ENCODE measurements at places on chromosomes 2 and 18. TPM values are rescaled to one million over a fixed set of nuclear protein-coding genes. Genes with fewer than 3 reads are reported as not detected.
A peak's percentile ranks its signal among the peaks of the same experiment; 100 is the strongest.

Gene KCNK3
- 9.6 TPM for total RNA-seq

- no peak for DNase-seq
Measured at GRCh38 chr18:37252854-37253393, 312.7 kb downstream of the CELF4 start.

DNA sequence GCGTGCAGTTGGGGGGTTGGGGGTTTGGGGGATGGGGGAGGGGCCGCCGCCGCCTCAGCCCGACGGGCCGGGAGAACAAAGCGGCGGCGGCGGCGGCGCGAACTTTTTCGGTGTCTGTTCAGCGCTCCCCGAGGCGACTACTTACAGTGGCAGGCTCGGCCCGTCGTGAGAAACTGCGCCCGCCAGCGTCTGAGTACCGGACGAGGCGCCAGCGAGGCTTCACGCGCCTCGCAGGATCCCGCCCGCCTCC, 172 bp downstream of the PRKD3 start:
- DNase-seq, result peak; percentile 32

- DNase-seq, result no peak
Measured at GRCh38 chr2:97646977-97647376, 1.1 kb downstream of the COX5B start.

DNA sequence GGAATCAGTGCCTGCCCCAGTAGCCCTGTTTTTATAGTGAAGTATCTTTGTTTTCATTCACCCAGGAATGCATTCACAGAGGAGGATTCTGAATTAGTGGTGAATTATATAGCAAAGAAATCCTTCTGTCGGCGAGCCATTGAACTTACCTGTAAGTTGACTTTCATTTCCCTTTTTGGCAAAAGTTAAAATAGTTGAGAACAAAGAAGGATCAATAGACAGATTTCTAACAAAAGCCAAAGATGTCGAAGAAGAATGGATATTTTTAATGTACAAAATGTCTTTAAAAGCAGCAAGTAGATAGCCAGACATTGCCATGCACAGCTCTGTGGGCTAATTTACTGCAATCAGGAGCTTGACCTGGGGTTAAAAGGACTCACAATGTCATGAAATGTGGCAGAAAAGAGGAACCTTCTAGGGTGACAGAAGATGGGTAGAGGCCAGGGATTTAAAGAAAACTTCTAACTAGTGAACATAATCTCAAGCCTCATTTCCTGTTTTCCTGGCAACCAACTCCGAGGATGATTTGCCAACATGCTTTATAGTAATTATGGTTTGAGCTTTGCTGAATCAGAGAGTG, 53.8 kb upstream of the TMEM87B start:
- DNase-seq, result no peak

Gene NPAS2
- total RNA-seq, result 22.1 TPM

- DNase-seq, result no peak
Measured at GRCh38 chr2:38907743-38908562, 18.3 kb downstream of the ARHGEF33 start.

DNA sequence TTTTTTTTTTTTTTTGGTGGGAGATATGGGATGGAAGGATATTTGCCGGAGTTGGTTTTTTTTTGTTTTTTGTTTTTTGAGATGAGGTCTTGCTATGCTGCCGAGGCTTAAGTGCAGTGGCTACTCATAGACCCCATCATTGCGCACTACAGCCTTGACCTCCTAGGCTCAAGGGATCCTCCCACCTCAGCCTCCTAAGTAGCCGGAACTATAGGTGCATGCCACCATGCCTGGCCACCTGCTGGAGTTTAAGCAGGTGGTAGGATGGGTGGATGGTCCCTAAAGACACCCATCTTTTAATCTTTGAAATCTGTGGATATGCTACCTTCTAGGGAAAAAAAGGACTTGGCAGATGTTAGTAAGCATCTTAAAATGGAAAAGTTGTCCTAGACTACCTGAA, 169.8 kb downstream of the TGIF1 start:
- no peak for DNase-seq

Gene DSG2
- total RNA-seq, result 111 TPM

DNA sequence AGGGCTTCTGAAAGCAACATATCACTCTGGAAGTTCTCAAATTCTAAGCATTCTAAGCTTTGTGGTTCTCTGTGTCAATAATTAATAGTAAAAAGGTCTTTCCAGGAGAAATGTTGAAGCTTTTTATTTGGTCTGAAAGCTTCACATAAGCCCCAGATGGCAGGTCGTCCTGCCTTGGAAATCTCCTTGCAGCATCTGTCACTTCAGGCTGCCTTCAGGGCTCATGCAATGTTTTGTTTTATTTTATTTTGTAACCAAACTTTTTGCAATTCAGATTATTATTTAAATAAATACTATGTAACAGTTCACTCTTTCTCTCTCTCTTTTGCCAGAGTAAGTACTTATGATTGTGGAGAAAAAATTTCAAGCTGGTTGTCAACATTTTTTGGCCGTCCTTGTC, 46.7 kb upstream of the FHOD3 start:
- peak; percentile 4 for DNase-seq

- peak; percentile 74 for DNase-seq
Measured at GRCh38 chr2:168997794-168998193, 33.3 kb downstream of the ABCB11 start.

GRCh38 chr2:217035967-217036366, 176.1 kb upstream of the TNP1 start:
- DNase-seq, result no peak

DNA sequence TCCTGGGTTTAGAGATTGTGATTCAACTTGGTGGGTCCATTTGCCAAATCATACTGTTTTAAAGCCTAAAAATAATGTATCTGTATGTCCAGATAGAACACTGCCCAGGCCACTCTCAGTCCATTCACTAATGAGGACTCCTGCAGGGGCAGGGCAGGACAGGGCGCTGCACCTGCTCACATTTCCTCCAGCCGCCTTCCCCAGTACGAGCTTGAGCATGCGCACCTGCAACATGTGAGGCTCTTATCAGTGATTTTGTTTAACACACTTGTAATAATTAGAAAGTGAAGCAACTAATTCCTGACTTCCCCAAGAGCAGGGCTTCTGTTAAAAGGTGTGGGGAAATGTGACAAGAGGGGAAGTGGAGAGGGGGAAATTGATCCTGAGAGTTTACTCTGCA, 89.7 kb downstream of the AFF3 start:
- no peak for DNase-seq

DNA sequence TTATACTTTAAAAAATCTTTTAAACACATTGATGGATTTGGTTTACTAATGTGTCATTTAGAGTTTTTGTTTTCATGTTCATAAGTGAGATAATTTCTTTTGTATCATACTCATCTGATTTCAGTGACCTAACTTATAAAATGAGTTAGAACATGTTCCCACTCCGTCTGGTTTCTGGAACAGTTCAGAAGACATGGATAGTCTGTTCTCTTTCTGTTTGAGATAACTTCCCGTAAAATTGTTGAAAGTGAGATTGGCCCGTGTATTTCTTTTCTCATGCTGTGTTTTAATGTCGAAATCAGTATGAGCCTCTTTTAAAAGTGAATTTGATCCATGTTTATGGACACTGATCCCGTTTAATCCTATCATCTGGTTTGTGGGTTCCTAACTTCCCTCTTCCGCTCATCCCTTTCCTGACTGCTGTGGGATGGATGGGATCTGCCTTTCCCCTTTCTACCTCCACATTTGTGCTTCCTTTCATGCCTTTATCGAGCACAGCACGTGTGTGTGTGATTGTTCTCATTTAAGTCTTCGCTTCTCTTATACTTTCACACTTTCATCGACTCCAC, 78.9 kb downstream of the COPS8 start:
- no peak for DNase-seq

Gene STK25
- total RNA-seq, result 280 TPM

- peak; percentile 67 for DNase-seq
Measured at GRCh38 chr2:173990970-173991819, 26.0 kb upstream of the SP3 start.

DNA sequence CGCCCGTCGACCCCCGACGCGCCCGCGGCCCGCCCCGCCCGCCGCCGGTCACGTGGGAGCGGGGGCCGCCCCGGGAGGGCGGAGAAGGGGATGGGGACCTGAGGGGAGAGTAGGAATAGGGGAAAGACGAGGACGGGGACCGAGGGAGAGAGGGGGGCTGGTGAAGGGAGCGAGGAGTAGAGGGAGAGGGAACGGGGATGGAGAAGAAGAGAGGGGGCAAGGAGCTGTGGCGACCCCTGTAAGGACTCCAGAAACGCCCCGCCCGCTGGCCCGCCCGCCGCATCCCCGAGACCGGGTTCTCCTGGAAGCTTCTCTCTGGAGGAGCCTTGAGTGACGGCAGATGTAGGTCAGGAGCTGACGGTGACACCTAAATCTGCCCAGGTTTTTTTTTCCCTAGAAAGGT, 615 bp downstream of the ADNP2 start:
- no peak for DNase-seq

DNA sequence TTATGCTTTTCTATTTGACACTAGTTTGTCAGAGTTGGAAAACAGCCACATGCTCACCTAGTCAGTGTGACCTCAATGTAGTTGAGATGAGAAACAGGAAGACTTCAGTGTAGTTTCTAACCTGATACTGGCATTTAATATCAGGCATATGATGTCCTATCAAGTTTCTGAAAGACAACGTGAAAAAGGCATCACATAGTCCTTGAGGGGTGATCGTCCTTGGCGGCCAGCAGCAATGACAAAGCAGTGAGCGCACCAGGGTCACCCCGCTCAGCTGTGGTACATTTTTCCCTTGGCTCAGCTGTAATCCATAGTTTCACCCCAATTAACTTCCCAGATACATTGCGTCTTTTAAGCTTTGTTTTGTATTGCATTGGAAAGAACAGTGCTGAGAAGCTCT, 4.3 kb downstream of the HSPE1 start:
- DNase-seq, result no peak

Gene PLEKHB2
- 200 TPM for total RNA-seq

Gene IL1R1
- 21.5 TPM for total RNA-seq

Gene UGT1A3
- total RNA-seq, result 4.1 TPM

Gene GPAT2
- 2.0 TPM for total RNA-seq

- DNase-seq, result no peak
Measured at GRCh38 chr2:232139786-232140562, 178.5 kb downstream of the DIS3L2 start.

DNA sequence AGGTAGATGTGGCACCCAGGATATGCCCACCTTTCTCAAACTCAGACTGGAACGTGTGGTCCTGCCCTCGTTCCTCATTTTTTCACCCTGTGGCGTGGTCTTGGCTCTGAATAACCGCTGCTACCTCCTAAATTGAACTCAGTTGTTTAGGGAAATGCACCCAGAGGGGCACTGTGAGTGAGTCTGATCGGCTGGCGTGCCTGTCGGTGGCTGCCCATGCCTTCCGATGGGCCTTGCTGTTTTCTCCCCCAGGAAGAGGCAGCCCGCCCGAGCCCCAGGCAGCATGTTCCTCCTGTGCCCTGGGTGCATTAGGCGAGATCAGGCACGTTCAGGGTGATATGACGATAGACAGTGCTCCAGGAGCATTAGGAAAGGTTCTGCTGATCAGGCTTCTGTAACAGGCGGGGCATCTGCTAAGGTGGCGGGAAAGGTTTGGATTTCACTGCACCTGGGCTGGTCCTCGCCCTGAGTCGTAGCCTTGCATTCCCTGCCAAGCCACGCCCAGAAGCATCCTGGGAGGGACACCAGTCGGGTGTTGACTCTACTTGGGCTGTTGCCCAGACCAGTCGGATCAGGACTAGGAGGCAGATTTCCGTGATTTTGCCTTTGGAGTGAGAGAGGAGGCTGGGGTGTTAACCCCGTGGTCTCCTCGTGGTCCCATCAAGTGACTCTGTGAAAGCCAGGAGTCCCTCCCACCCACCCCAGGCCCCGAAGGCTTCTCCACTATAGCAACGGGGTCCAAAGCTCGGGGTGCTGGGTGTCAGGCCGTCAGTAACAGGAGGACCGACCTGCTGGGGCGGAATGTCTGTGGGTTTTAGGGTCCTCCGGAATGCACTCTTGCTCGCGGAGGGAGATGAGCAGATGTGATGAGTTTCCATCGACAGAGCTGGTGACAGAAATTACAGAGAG, 75.1 kb downstream of the SH3BP4 start:
- DNase-seq, result peak; percentile 65

- DNase-seq, result no peak
Measured at GRCh38 chr2:59399126-59399525, 1154.3 kb downstream of the BCL11A start.

Gene ID2
- 6.4 TPM for total RNA-seq

Gene IL36A
- total RNA-seq, result not detected

GRCh38 chr2:236887953-236888793, 197.5 kb upstream of the COPS8 start:
- DNase-seq, result no peak

GRCh38 chr2:176206682-176207081, 18.2 kb downstream of the HOXD1 start:
- no peak for DNase-seq

DNA sequence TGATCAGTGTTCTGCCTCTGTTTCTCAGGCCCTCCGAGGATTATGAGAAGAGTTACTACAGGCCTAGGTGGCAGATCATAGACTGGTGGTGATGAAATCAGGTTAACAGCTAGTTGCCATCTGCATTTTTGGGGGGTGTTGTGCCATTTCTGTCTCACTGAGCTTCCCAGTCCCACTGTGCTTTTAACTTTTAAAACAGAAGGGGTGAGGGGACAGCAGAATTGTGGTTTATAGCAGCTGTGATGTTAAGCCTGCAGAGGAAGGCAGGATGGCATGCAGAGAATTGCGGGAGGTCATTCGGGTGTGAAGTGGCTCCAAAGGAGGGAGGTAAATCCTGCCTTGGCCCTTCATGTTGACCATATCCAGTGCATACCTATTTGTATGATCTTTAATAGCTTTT, 5.0 kb downstream of the CAB39 start:
- DNase-seq, result peak; percentile 79

GRCh38 chr2:215966951-215967350, 46.4 kb downstream of the MREG start:
- DNase-seq, result no peak

DNA sequence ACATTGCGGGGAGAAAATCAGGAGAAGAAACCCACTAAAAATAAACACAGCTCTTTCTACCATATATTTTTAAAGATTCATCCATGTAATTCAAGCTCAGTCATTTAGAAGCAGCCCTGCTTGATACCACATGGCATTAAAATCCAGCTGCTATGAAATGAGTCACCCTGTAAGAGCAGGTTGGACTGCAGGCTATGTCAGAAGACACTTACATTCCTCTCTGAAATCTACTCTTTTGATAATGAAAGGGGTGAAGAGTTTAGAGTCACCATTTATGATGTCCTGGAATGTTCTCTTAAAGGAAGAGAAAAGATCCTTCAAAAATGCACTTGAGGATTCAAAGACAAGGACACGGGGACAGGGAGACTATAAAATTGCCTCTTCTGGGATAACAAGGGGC, 100.6 kb upstream of the APCDD1 start:
- DNase-seq, result peak; percentile 3

Gene PSTPIP2
- total RNA-seq, result 21.9 TPM

Gene MROH2A
- total RNA-seq, result 0.15 TPM

- DNase-seq, result no peak
Measured at GRCh38 chr2:95296880-95297487, at the start of gene KCNIP3. KCNIP3 (plus strand) TSS chr2:95297347; CDS start chr2:95297439, 92 bp downstream.

DNA sequence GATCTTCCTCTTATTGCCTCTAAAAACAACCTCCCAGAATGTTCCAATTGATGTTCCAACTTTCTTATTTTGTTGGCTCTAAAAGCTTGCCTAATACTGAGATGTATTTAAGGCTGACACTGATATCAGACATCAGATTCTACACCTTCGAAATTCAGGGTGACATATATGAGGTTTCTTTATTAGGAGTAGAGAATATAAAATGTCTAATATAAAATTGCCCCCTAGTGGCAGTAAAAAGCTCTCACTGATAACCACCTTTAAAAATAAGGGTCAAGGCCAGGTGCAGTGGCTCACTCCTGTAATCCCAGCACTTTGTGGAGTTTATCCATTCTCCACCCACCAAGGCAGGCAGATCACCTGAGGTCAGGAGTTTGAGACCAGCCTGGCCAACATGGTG, 789.7 kb upstream of the SLC39A10 start:
- DNase-seq, result peak; percentile 15

Gene DIPK1C
- total RNA-seq, result not detected

- peak; percentile 54 for DNase-seq
Measured at GRCh38 chr2:106163948-106164545, 30.1 kb downstream of the UXS1 start.
